AG04450 (cell line): ENCODE measurements at places on chromosomes 7 and 10. TPM values are rescaled to one million over a fixed set of nuclear protein-coding genes. Genes with fewer than 3 reads are reported as not detected.
A peak's percentile ranks its signal among the peaks of the same experiment; 100 is the strongest.

DNA sequence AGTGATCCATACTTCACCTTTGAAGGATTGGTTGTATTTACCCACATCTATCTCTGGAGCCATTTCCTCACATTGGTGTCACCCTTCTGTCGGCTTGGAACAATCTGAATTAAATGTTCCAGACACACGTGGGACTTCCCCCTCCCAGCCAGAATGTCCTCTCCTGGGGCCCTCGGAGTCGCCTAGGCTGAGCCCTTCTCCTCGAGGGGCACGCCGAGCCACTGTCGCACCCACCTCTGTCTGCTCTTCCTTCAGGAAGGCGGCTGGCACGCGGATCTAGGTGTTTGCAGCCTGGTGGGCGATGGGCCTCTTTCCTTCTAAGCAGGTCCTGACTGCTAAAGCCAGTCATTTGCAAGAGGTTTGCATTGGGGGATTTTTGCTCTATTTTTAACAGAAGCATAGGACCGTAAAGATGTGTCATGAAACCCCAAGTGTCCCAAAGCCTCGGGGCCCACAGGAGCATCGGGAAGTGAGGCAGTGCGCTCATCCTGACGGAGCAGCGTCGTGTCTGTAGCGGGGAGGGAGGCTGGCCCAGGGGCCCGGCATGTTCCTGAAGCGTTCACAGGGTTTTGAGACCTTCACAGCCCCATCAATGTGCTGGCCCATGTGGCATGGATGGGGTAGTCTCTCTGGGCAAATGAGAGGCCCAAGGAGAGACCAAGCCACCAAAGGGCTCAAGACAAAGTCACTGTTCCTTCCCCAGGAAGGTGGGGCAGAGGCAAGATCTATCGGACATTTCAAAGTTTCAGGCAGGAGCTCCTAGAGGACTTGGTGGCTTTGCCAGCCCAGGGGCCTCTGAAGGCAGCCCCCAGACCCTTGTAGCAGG lies 86.7 kb downstream of the RGS10 start:
- DNase-seq = no peak

Gene TRIP6
- 65.9 and 67.3 TPM in 2 replicates for polyA plus RNA-seq

- DNase-seq = no peak
Observed at GRCh38 chr10:35532141-35532540, 73.0 kb upstream of the GJD4 start.

GRCh38 chr10:131775833-131776232 lies 125.0 kb upstream of the PPP2R2D start:
- DNase-seq = no peak

GRCh38 chr10:14554491-14555205 lies 220.0 kb downstream of the FAM107B start:
- no peak for DNase-seq

DNA sequence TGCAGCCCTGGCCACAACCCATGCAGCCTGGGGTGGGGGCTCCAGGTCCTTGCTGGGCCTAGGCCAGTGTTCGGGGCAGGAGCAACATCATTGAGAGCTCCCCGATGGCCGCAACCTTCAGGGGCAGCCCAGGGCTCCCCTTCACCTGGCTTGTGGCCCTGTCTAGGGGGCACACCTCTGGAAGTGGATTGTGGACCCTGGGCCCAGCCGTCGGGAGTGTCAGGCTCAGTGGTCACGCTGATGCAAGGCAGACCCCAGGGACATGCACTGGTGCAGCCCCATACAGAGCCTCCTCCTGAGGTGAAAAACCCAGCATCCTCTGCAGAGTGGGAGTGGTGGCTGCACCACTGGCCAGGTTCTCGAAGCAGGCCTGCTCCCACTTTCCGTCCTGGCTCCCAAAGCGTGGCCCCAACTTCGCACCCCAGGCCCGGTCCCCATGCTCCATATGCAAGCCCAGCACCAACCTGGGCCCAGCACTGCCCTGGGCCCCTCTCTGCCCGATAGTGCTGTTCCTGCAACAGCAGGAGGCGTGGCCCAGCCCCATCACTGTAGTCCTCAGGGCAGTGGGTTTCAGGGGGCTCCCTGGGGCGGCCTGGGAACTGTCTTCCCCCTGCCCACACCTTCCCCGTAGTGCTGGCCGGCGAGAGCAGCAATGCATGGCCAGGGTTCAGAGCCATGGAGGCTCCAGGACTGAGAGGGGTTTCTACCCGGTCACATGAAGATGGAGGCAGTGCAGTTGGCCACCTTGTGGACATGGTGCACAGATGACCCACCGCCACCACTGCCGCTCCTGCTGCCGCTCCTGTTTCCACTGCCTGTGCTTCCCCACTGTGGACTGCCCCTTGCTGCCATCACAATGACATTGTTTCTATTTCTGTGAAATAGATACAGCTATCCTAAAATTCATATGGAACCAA lies 303.9 kb upstream of the NRG3 start:
- no peak for DNase-seq

Gene ZNF503
- 2.5 and 3.3 TPM in 2 replicates for polyA plus RNA-seq

GRCh38 chr7:125670926-125671572 lies 741.4 kb upstream of the POT1 start:
- no peak for DNase-seq

GRCh38 chr10:48496831-48497779 lies 107.8 kb downstream of the ARHGAP22 start:
- DNase-seq = peak; percentile 47

GRCh38 chr7:67636348-67637022 lies 639.9 kb downstream of the TYW1 start:
- no peak for DNase-seq

Gene RPS24
- 3,086 and 3,777 TPM in 2 replicates for polyA plus RNA-seq

DNA sequence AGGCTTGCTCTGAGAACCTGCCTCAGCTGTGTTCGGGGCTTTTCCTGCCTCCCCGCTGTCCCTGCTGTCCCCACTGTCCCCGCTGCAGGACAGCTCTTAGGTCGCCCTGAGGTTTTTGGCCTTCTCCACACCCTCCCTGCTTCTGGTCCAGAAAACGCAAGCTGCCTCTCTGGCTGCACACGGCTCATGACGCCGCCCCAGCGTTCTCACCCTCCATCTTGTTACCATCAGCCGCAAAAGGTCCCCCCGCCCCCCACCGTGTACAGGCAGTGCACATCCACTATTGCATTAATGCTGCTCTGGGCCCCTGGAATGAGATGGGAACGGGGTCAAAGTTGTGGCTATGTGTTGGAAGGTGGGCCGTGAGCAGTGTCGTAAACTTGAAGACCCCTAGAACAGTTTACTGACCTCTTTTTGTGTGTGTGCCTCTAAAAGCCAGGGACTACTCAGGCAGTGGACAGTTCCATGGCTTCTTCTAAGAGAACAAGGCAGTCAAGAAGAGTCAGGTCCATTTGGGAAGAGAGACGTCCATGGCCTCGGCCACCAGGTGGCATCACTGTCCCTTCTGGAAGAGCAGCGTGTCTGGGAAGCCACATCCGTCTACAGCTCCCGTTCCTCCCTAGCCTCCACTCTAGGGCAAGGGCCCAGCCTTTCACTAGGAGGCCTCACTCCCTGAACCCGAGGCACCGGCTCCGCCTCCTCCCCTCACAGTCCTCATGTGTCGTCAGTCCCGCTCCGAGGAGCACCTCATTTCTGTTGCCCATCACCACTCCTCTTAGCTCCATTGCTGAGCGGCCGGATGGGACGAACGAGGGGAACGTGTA lies 38.5 kb upstream of the MKRN1 start:
- peak; percentile 72 for DNase-seq

GRCh38 chr10:79028056-79028430 lies 40.7 kb upstream of the ZMIZ1 start:
- no peak for DNase-seq

DNA sequence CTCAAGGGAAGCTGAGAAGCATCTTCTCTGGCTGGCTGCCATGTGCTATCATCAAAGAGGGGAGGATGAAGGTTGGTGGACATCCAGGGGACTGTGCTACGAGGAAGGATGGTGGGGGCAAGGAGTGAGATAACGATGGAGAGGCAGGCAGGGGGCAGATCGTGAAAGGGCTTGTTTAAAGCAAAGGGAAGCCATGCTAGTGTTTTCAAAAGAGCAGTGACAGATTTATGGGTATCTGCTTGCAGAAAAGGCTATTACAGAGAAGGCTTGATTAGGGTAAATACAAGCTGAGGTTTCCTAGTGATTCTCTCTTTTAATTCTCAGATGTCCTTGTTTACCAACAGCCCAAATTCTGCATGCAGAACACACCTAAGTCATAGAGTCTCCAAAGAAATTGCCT lies 88.9 kb upstream of the MKX start:
- DNase-seq = no peak

- no peak for DNase-seq
Observed at GRCh38 chr10:128268015-128268722, 141.9 kb upstream of the MKI67 start.

DNA sequence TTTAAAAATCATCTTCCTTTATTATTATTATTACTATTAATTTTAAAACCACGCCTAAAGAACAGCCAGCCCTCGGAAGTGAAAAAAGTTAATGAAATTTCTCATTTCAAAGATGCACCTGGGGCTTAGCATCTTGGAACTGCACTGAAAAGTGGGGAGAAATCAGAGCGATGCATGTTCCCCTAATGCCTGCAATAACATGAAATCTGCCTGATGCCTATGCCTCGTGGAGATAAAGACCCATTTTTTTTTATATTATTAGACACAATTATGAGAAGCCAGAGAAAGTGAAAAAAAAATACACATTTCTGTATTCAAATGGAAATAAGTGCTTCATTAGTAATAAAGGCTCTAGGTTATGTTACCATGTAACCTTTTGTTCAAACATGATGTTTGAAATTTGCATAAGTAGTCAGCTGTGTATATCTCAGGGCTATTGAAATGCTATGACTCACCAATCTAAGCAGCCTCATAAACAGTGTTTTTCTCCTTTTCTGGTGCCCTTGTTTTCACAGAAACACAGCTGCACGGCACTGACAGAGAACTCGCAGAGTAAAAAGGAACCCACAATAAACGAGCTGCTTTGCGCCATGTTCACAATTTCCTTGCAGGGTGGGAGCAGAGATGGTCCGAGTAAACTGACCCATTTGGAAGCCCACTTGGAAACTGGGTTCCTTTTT lies 175.8 kb upstream of the PRKCQ start:
- DNase-seq = peak; percentile 54

Gene SORCS1
- 0.02 and 0.05 TPM in 2 replicates for polyA plus RNA-seq

- no peak for DNase-seq
Observed at GRCh38 chr10:56469482-56469881, 108.4 kb upstream of the ZWINT start.

Gene PRSS37
- not detected in 2 replicates for polyA plus RNA-seq

DNA sequence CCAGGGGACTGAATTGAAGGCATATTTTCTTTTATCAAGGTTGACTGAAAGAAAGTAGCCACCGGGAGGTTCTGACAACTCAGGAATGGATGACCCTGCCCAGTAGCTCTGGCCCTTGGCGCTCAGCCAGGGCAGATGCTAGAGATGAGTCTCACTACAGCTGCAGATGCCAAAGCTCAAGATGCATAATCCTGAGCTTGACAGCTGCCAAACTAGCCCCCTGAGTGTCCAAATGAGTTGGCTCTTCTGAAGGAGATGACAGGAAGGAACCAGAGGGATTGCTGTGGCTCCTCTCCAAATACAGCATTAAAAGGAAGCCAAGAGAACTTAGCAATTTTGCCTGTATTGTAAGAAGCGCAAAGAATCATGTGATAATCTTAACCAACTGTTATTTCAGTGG lies 78.4 kb downstream of the NXPH1 start:
- DNase-seq = no peak

Gene ATRNL1
- 0.17 and 0.20 TPM in 2 replicates for polyA plus RNA-seq

DNA sequence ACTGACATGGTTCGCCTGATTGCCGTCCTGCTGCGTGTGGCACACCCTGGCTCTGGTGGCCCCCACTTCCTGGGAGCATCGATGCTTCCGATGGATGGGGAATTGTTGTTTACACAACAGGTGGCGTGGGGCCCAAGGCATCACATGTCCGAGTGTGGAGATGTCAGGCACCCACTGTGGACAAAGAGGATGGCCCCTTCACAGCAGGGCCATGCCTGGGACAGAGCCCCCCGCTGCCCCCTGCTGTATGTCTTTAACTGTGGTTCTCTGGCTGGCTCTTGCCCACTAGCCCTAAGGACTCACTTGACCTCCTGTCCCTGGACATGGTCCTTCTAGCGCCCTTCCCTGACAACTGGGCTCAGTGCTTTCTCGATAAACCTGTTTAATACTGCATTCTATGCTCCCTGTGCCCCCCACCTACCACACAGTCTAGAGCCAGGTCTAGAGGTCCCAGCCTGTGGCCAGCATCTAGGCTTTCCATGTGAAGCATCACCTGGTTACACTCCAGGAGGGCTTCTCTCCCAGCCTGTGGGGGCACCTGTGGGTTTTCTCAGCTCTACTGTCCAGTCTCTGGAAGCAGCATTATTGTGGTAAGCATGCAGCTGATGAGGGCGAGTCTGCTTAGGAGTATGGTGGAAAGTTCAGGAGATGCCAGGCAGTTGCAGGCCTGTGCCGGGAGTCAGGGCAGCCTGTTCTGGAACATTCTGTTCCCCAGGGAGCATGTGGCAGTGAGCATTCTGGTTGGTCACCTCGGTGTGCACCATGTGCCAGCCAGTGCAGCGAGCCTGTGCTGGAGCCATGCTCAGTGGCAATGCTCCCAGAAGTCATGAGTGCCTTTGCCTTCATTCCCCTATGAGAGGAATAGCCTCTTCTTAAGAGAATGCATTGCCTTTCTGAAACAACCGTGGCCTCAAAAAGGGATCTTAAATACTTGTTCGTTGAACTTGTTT lies 10.4 kb downstream of the ADCY1 start:
- no peak for DNase-seq

Gene EMX2
- not detected in 2 replicates for polyA plus RNA-seq

Gene ASZ1
- polyA plus RNA-seq = 0.05 TPM in 1 of 2 replicates, not detected in the other

Gene SPRN
- 1.1 and 1.2 TPM in 2 replicates for polyA plus RNA-seq

DNA sequence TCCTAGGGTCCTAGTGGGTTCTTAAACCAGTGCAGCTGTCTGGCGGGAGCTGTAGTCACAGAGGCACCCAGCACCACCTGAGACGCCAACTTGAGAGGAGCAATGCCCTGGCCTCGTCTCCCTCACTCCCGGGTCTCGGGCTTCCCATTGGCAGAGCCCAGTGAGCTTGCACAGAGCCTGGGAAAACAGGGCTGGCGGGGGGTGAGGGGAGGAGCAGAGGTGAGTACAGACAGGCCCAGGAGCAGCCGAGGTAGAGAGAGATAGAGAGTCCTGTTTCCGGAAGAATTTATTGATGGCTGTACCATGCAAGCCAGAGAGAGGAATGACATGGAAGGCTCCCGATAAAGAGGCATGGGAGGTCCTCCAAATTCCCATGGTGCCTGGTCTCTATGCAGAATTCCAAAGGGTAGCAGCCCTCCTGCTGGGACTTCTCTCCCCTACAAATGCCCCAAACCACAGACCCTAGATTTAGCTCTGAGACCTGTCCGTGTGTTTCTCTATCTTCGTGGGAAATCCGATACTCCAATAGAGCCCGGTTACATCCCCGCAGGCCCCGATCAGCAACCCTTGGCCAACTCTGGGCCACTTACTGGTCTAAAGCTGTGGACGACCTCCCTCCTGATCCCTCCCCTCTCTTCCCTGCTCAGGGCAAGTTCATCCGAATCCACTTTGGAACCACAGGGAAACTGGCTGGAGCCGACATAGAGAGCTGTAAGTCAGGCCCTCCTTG lies 20.3 kb upstream of the MYH16 start:
- DNase-seq = no peak

Gene ABCB8
- 10.7 and 13.7 TPM in 2 replicates for polyA plus RNA-seq

Gene PTF1A
- not detected in 2 replicates for polyA plus RNA-seq

Gene FGFBP3
- polyA plus RNA-seq = 0.17 and 0.22 TPM in 2 replicates
